ENCODE measurements at places on chromosomes 7 and 10. TPM values are rescaled to one million over a fixed set of nuclear protein-coding genes. Genes with fewer than 3 reads are reported as not detected.

- H3K4me3 ChIP-seq, result no peak overlapping the region
- H3K4me1 ChIP-seq, result no peaks in the 10 kb centered on the region
These were observed 267.7 kb downstream of the FGFR2 start for GRCh38 chr10:121330563-121330962.

DNA sequence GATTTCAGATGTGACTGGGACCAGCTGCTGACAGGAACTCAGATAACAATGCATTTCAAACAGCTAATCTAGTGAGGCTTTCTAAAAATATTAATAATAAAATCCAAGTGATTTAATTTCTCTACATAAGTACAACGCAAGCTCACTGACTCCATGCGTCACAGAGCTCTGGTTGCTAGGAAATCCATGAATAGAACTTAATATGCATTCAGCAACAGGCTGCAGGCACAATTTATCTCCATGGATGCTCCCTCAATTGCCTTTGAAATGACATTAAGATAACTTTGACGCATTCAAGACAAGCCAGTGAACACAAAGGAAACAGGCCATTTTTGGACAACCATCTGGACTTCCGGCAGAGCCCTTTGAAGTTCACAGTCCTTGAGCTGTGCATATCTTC, 118.7 kb upstream of the COL1A2 start:
- no peaks in the 10 kb centered on the region for H3K36me3 ChIP-seq
- no peak overlapping the region for H3K27ac ChIP-seq
- no peak for DNase-seq
- H3K4me3 ChIP-seq, result no peak overlapping the region

MKI67 gene
- 19.5 TPM for polyA plus RNA-seq

MUC3A gene
- not detected for polyA plus RNA-seq

DNA sequence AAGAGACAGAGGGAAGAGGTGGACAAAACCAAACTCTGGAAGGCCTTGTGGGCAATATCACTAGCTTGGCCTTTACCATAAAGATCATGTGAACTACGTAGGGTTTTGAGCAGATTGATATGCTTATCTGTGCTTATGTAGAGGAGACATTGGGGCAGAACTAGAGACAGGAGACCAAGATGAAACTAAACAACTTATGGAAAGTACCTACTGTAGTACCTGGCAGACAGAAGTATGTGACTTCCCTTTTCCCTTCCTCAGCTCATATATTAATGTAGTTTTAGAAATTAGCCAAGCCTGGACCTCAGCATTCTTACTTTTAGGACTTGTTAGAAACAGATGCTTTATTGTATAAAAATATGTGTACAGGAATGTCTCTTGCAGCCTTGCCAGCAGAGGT, 14.0 kb upstream of the IL6 start:
- no peak for DNase-seq
- H3K27ac ChIP-seq, result no peak overlapping the region
- H3K36me3 ChIP-seq, result no peaks in the 10 kb centered on the region
- H3K4me1 ChIP-seq, result peaks cover 10% of the 10 kb centered on the region

DNA sequence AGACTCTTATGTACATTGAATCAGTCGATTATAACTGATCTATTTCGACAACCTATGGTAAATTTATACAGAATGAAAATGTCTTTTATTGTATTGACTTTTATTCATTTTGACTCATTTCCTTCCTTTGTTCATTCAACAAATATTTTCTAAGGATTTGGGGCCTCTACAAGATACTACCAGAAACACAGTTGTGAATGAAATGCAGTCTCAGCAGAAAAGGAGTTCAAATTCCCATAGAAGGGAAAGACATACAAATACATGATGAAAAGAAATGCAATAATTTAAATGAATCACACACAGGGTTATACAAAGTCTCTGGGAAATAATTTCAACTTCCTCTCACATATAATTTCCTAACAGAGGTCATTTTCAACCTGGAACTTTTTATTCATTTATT, 134.0 kb upstream of the SEMA3A start:
- H3K27ac ChIP-seq, result no peak overlapping the region
- H3K27me3 ChIP-seq, result no peaks in the 10 kb centered on the region
- H3K4me1 ChIP-seq, result no peaks in the 10 kb centered on the region
- H3K36me3 ChIP-seq, result no peaks in the 10 kb centered on the region

DNA sequence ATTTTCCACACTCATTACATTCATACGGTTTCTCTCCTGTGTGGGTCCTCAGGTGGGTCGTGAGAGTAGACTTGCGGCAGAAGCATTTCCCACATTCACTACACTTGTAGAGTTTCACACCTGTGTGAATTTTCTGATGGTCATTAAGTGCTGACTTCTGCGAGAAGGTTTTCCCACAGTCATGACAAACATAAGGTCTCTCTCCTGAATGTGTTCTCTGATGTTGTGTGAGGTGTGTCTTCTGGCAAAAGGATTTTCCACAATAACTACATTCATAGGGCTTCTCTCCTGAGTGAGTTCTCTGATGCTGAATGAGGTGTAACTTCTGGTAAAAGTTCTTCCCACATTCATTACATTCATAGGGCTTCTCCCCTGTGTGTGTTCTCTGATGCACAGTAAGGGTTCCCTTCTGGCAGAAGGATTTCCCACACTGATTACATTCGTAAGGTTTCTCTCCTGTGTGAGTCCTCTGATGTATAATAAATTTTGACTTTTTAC, 15.1 kb downstream of the ZNF12 start:
- no peaks in the 10 kb centered on the region for H3K27me3 ChIP-seq
- H3K4me3 ChIP-seq, result 0 out of 2 replicates have a peak overlapping the region, but pooled peaks have one; percentile 4
- H3K36me3 ChIP-seq, result peaks cover 100% of the 10 kb centered on the region
- H3K4me1 ChIP-seq, result no peaks in the 10 kb centered on the region

- no peak overlapping the region for H3K4me3 ChIP-seq
- no peak overlapping the region for H3K27ac ChIP-seq
- no peaks in the 10 kb centered on the region for H3K27me3 ChIP-seq
- DNase-seq, result peak; percentile 44
- no peaks in the 10 kb centered on the region for H3K4me1 ChIP-seq
These were observed 232.7 kb downstream of the IMMP2L start for GRCh38 chr7:111329367-111330234.

- peaks cover 14% of the 10 kb centered on the region for H3K4me1 ChIP-seq
- no peak overlapping the region for H3K4me3 ChIP-seq
- H3K36me3 ChIP-seq, result no peaks in the 10 kb centered on the region
These were observed 10.6 kb downstream of the RPA3 start for GRCh38 chr7:7707806-7708205.

NXPH1 gene
- not detected for polyA plus RNA-seq

DNA sequence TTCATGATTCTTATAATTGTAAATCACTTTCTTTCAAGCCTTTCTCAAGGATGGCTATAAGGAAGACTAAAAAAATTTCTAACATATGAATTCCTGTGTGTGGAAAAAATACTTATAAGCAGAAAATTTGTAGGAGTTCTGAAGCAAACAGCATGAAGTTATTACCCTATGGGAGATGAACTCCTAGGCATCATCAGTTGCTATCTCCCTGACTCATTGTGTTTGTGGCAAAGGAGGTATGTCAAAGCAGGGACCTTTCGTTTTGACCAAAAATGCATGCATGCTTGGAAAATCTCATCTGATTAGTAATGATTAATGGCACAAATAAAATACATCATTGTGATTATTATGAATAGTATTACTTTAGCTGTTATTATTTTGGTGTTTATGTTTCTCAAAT, 59.4 kb downstream of the CALCR start:
- no peak overlapping the region for H3K4me3 ChIP-seq
- no peaks in the 10 kb centered on the region for H3K36me3 ChIP-seq
- H3K27me3 ChIP-seq, result no peaks in the 10 kb centered on the region
- H3K4me1 ChIP-seq, result no peaks in the 10 kb centered on the region
- DNase-seq, result peak; percentile 16

DNA sequence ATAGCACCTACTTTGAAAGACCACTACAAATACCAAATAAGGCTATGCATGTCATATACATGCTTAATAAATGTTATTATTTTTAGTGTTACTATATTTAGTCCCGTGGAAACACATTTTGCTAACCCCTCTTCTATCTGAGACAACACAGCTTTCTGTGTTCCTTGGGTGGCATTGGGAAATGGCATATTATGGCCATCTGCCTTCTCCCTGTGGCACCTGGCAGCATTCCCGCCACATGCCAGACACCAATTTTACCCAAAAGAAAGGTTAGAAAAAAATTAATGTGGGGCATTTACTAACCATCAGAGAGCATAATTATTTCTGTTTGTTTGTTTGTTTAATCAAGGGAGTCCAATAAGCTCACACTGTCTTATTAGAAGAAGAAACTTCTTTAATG, 168.6 kb upstream of the ETV1 start:
- no peaks in the 10 kb centered on the region for H3K27me3 ChIP-seq
- H3K4me3 ChIP-seq, result no peak overlapping the region
- no peak for DNase-seq
- no peaks in the 10 kb centered on the region for H3K36me3 ChIP-seq

EPHA1 gene
- polyA plus RNA-seq, result 0.80 TPM

NKX2-3 gene
- polyA plus RNA-seq, result not detected

DNA sequence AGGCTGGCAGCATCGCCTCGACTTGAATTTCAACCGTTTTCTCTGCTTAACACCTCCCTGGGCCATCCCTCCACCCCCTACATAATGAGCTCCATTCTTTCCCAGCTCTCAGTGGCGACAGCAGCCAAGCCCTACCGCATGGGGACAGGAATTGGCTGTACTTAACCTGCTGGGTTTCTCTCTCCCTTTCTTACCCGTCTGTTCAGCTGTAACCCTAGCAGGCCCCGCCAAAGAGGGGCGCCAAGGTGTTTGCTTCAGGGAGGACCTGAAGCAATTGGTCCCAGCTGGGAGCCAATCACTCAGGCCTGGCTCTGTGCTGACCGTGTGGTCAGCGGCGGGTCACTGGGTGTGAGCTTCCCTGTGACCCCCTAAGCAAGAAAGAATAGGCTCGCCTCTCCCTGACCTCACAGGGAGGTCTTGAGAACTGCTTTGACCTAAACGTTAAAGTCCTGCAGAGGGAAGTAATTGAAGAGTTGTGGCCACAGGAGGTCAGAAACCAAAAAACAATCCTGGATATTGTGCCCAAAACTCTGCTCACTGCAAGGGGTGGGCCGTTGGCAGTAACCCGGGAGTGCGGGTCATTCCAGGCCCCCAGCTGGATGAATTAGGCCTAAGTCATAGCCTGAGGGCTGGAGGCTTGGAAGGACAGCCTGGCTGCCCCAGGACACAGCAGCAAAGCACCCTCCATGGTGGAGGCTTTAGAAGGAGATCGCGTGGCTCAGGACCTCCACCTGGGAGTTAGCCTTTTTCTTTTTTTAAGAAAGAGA, 114.6 kb downstream of the ITIH5 start:
- no peaks in the 10 kb centered on the region for H3K27me3 ChIP-seq
- no peak overlapping the region for H3K27ac ChIP-seq
- H3K4me1 ChIP-seq, result 0 out of 2 replicates have a peak, but pooled peaks cover 7% of the 10 kb centered on the region

DNA sequence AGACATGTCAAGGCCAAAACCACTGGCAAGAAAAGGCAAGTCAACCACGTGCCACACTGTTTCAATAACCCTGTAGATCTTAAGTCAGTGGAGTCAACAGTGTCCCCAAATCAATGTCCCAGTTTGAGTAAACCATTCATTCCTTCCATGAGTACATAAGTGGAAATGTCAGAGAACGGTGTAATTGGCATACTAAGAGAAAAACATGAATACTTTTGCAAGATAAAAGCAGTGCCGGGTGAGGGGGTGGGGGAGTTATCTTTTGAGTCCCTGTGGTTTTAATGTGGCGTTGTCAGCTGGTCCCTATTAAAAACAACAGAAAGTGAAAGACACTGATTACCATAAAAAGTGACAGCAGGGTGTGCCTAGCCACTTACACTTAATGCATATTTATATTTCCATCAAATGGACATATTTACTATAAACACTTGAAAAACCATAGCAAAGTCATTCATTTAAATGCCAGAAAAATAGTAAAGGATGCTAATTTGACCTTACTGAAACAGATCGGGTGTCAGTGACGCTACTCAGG, 37.8 kb downstream of the RSU1 start:
- no peak overlapping the region for H3K4me3 ChIP-seq
- no peak overlapping the region for H3K27ac ChIP-seq
- no peak for DNase-seq
- peaks cover 10% of the 10 kb centered on the region for H3K36me3 ChIP-seq
- H3K27me3 ChIP-seq, result no peaks in the 10 kb centered on the region

- H3K27me3 ChIP-seq, result no peaks in the 10 kb centered on the region
- DNase-seq, result no peak
- H3K4me1 ChIP-seq, result no peaks in the 10 kb centered on the region
- no peak overlapping the region for H3K4me3 ChIP-seq
- H3K36me3 ChIP-seq, result no peaks in the 10 kb centered on the region
These were observed 761.7 kb downstream of the DNAJB9 start for GRCh38 chr7:109331423-109331822.

DNA sequence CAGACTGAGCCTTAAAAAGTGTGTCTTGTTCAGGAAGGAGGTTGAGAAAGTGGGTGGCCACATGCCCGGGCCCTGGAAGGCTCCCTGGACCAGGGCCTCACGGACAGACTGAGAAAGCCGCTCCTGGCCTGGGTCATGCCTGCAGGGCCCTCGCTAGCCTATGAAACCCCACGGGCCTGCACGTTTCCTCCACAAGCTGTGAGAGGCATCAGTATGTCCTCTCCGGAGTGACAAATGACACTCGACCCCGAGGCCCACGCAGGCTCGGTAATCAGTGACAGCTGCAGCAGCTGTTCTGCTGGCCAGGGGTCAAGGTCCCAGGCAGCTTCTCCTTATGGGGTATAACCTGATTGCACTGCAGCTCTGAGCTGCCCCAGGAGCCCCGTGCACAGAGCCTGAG, 47.6 kb downstream of the ASB13 start:
- peaks cover 40% of the 10 kb centered on the region for H3K4me1 ChIP-seq
- no peaks in the 10 kb centered on the region for H3K36me3 ChIP-seq
- DNase-seq, result peak; percentile 68
- no peaks in the 10 kb centered on the region for H3K27me3 ChIP-seq
